Stimulated activated effector memory CD8-positive, alpha-beta T cell treated with anti-CD3 and anti-CD28 coated beads, Interleukin-12 subunit alpha, Interleukin-12 subunit beta, amount 100 ng/mL, for 72 hours (primary cell): ENCODE measurements at places on chromosomes 11 and 22.
A peak's percentile ranks its signal among the peaks of the same experiment; 100 is the strongest.

GRCh38 chr22:29138556-29139305, 65.9 kb downstream of the KREMEN1 start:
- no peak for DNase-seq

DNA sequence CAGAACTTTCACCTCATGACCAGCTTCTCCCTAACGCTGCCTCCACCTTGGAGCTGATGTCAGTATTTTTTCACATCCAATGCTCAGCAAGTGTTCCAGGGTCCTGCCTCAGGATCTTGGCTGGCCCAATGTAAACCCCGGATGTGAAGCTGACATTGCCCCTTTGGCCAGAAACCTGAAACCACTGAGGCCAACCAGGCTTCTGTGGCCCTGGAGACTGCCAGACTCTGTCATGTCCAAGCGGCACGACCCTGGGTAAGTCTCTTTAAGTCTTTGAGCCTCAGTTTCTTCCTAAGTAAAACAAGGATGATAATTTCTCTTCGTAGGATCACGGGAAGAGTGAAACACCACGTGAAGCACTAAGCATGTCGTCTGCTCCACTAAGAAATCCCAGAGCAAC, 22.8 kb downstream of the SERPIND1 start:
- DNase-seq, result no peak

DNA sequence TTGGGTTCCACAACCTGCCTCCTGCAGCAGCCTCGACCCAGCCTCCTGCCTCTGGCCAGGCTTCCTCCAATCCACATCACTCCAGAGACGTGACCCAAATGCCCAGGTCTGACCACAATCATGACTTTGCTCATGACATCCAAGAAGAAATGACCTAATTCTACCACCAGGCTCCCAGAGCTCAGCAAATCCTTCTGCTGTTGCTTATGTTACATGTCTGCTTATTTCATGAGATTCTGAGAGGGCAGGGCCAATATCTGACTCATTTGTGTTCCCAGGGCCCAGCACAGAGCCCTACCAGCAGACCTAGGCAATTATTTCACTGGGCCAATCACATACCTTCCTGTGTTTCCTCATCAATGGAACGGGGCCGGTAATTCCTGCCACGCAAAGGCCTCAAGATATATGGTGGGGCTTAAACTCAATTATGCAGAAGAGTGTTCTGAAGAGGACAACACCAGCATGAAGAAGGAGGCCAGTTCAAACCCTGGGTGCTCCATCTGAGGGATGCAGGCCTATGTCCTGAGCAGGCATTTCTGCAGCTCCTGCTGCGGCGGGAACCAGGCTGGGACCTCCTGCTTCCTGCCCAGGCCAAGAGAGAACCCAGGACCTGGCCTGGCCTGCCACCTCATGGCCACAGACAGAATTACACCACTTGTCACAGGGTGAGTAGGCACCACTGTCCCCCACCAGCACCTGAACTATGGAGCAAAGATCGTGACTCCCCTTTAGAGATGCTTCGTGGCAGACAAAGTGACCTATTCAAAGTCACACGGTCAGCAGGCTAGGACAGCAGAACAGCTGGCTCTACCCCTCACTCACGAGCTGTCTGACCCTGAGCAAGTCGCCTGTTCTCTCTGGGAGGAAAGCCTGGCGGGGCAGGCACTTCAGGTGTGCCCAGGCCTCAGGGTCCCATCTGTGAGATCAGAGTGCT, 5.9 kb downstream of the CENPM start:
- peak; percentile 82 for DNase-seq

DNA sequence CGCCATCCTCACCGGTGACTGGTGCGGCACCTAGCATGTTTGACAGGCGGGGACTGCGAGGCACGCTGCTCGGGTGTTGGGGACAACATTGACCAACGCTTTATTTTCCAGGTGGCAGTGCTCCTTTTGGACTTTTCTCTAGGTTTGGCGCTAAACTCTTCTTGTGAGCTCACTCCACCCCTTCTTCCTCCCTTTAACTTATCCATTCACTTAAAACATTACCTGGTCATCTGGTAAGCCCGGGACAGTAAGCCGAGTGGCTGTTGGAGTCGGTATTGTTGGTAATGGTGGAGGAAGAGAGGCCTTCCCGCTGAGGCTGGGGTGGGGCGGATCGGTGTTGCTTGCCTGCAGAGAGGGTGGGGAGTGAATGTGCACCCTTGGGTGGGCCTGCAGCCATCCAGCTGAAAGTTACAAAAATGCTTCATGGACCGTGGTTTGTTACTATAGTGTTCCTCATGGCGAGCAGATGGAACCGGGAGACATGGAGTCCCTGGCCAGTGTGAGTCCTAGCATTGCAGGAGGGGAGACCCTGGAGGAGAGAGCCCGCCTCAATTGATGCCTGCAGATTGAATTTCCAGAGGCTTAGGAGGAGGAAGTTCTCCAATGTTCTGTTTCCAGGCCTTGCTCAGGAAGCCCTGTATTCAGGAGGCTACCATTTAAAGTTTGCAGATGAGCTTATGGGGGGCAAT, 1.1 kb downstream of the NEAT1 start:
- DNase-seq, result peak; percentile 79

DNA sequence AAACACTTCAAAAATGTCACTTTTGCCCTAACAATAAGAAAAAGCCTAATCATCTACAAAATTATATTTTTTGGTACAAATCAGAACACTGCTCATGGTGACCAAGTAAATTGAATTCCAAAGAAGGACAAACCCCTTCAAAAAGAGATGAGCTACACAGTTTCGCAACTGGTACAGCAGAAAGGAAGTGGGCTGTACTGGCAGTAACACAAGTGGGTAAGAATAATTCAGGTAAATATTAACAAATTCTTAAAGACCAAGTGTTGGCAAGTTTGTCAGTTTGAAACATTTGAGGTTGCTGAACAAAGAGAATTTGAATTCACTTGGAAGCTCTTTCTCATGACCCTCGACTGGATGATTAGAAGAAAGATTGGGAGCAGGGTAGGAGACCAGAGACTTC, 35.5 kb downstream of the MSANTD4 start:
- no peak for DNase-seq

DNA sequence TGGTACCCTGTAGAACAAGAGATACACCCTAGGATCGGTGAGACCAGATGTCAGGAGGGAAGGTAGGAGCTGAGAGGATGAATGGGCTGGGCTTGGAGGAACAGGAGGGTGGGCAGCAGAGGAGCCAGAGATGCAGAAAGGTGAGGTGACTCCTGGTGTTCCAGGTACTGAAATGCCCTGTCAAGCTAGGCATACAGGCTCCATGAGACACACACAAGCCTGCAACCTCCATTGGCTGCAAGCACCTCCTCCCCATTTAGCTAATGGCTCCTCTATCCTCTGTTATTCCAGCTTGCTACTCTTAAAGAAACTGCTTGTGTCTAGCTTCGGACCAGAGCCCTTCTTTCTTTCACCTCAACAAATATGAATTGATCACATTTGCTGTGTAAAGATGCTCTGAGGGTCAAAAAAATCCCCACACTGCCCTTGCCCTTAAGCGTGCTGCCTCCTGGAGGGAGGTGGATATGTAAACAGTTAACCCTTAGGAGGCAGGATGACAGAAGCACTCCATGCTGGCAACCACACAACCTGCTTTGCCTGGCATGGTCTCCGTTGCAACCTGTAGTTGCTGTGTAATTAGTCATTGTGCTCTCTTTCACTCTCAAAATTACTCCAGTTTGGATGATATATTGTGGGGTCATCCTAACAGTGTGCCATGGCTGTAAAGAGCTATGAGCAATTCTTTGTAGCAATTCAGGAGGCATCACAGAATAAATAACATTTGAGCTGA, 156.0 kb downstream of the PKNOX2 start:
- DNase-seq, result no peak

- no peak for DNase-seq
Measured at GRCh38 chr22:30654361-30654760, 13.3 kb downstream of the DUSP18 start.

DNA sequence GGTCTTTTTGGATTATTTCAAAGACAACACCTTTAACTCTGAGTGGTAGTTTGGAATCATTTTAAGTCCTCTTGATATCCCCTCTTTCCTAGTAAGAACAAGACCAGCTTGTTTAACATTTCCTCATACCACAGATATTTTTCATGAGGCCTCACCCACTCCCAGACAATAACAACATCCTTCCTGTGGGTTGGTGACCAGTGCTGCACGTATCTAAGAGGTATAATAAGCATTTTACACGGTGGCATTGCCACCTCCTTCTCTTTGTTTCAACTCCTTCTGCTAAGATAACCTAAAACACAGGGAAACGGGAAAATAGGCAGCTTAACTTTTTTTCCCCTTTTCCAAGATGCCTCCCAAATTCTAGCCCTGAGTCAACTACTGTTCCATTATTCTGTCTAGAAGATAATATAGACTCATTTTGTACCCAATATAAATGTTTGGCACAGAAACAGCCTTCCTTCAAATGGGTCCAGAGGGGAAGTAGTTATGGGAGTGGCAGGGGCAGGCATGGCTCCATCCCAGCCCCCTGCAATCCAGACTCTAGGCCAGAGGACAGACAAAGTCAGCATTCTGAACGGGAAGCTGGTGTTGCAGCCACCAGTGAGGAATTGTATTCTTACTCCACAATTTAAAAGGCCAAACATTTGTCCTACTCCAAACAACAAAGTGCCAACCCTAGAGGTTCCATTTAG, 28.5 kb downstream of the MAML2 start:
- DNase-seq, result no peak

- DNase-seq, result no peak
Measured at GRCh38 chr11:96143041-96143521, 199.9 kb downstream of the MAML2 start.

GRCh38 chr22:49861642-49862495, 8.2 kb downstream of the ZBED4 start:
- DNase-seq, result no peak

DNA sequence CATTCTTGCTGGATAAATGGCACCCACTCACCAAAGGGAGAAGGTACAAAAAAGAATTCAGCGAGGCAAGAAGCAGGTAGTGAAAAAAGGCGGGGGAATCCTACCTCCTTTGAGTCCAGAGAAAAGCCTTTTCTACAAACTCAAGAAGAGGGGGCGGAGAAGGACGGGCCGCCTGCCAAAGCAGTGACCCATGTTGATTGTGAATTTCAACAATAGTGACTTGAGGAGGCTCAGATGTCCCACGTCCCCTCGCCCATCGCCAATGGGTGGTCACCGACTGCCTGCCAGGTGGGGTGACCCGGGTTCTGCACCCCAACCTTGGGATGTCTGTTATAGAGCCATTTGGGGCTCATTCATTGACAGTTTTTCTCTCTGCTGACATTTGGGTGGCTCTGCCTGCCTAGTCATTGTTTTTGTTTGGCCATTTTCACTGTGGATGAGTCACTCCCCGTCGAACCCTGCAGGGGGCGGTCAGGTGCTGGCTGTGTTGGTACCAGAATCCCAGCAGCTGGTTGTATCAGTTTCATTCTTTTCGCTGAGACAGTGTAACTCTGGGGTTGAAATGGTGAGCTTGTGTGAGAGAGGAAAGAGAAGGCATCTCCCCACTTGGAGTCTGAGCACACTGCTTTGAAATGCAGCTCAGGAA, 163.4 kb upstream of the NCAM1 start:
- peak; percentile 10 for DNase-seq

DNA sequence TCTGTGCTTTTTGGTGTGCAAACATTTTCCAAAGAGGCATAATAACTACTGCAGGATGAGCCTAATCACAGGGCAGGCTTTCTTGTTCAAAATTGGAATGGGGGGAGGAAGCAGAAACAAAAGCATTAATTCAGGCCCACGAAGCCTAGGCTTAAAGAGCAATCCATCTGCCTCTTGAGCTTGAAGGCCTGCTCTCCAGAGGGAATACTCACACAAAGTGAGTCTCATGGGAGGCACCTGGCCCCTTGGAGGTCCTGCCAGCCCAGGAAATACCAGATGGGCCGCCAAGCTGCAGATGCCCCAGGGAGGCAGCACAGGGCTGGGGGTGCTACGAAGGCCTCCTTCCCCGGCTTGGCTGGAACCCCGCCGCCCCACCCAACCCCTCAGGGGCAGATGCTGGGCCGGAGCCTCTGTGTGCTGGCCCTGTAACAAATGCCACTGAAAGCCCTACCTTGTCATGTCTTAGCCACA, 39.3 kb upstream of the COMT start:
- DNase-seq, result no peak

DNA sequence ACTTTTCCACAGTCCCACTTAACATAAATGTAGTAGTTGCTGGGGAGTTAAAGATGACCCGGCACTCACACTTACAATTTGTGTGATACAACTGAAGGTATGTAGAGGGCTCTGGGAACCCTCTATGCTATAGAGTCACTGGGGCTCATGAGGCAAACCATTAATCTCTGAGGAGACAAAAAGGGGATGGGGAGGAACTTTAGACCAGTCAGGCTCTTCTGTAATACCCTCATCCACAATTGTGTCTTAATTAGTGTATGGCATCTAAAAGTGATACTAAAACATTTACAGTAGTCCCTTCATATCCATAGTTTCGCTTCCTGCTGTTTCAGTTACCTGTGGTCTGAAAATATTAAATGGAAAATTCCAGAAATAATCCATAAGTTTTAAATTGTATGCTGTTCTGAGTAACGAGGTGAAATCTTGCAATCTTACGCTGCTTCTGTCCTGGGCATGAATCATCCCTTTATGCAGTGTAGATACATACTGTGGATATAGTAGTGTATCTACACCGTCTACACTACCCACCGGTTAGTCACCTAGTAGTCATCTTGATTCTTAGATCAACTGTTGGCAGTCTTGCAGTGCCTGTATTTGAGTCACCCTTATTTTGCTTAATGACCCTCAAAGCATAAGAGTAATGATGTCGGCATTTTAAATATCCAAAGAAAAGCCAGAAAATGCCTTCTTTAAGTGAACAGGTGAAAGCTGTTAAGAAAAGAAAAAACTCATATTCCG, 12.2 kb downstream of the CBL start:
- no peak for DNase-seq

GRCh38 chr11:123483058-123483457, 53.0 kb downstream of the GRAMD1B start:
- no peak for DNase-seq

- no peak for DNase-seq
Measured at GRCh38 chr11:12794576-12795230, 120.5 kb downstream of the TEAD1 start.

GRCh38 chr11:72848846-72849466, 34.7 kb downstream of the ATG16L2 start:
- no peak for DNase-seq

DNA sequence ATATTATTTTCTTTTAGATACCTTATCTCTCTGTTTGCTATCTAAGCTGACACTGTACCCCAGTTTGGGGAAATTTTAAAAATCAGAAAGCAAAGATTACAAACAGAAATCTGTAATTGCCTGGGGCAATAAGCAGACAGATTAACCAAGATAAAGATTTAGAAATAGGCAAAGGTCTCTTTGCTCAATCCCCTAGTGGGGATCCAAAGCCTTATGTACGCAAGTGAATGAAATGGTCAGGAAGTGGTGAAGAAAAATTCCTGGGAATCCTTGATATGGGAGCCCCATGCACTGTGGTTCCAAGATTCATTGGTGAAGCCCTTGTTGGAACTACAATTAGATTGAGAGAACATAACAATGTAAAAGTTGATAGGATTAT, 139.5 kb upstream of the GUCY1A2 start:
- no peak for DNase-seq

GRCh38 chr11:116517584-116517983, 255.2 kb downstream of the BUD13 start:
- DNase-seq, result no peak
